M059J (cell line): ENCODE measurements at places on chromosomes 11 and 22. TPM values are rescaled to one million over a fixed set of nuclear protein-coding genes. Genes with fewer than 3 reads are reported as not detected.

GRCh38 chr11:13290221-13290980 lies 12.8 kb downstream of the BMAL1 start:
- no peak for DNase-seq

- DNase-seq = no peak
These were observed 68.2 kb upstream of the CLTCL1 start for GRCh38 chr22:19359554-19360299.

The USH1C gene
- not detected in 2 replicates for total RNA-seq

GRCh38 chr11:125956391-125957134 lies 10.7 kb downstream of the VSIG10L2 start:
- no peak for DNase-seq

The LRRC74B gene
- not detected in 2 replicates for total RNA-seq

DNA sequence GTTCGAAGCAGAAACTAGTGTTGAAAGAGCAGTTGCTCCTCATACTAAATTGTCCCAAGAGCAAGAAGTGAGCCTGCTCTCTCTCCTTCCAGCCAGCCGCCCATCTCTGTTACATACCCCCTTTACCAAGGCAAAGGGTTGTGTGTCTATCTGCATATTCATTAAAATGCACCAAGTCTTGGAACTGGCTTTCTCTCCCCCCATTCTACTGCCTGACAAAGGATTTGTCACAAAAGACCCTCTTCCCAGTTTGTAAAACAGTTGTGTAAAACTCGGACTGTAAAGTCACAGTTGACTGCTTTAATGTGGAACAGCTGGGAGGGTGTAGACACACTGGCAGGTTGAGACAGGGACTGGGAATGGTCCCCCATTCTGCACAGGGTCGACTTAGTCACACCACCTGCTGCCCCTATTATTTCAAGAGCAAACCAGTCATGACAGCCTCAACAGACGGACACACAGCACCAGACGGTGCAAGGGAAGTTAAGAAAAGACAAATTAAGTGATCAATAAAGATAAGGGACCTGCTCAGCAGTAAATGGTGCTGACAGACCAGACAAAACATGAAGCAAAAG lies 60.0 kb upstream of the HTATIP2 start:
- DNase-seq = no peak

The UCP3 gene
- total RNA-seq = 0.10 and 0.15 TPM in 2 replicates

The TNNT3 gene
- not detected in 2 replicates for total RNA-seq

- DNase-seq = peak; percentile 12
These were observed 60.0 kb downstream of the PKNOX2 start for GRCh38 chr11:125224391-125225021.

DNA sequence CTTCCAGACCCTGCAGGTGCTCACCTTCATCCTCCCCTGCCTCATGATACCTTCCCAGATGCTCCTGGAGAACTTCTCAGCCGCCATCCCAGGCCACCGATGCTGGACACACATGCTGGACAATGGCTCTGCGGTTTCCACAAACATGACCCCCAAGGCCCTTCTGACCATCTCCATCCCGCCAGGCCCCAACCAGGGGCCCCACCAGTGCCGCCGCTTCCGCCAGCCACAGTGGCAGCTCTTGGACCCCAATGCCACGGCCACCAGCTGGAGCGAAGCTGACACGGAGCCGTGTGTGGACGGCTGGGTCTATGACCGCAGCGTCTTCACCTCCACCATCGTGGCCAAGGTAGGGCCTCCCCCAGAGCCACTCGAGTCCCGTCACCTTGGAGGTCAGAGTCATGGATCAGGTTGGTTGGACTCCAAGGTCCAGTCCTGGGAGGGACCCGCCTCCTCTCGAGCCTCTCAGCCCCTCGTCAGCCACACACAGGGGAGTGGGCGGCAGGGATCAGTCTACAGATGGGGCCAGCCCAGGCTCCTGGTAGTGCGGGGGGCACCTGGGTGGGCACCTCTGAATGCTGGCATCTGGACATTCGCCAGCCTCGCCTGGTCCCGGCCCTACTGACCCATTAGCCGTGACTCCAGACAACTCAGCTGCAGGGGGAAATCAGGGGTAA lies 34.8 kb upstream of the SLC22A12 start:
- no peak for DNase-seq

The COA4 gene
- 124 and 143 TPM in 2 replicates for total RNA-seq

DNA sequence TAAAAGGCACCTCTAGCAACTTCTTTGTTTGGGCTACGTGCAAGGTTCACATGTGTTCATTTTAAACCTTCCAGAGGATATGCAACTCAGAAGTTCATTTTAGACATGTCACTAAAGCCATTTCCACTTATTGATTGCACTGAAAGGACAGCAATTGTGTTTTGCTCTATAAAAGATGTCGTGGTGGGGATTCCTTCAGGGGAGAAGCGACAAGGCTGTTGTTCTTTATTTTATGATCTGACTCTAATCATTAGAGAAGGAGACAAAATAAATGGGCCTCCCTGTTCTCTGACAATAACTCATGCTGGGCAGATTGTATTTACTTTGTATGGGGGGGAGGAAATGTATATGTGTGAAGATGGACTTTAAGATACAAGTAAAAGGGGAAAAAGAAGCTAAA lies 370.1 kb upstream of the ARHGAP42 start:
- DNase-seq = no peak

The TENM4 gene
- 5.5 and 22.6 TPM in 2 replicates for total RNA-seq

- DNase-seq = no peak
These were observed 8.2 kb upstream of the ENDOD1 start for GRCh38 chr11:95081412-95081811.

The ART1 gene
- not detected in 2 replicates for total RNA-seq

DNA sequence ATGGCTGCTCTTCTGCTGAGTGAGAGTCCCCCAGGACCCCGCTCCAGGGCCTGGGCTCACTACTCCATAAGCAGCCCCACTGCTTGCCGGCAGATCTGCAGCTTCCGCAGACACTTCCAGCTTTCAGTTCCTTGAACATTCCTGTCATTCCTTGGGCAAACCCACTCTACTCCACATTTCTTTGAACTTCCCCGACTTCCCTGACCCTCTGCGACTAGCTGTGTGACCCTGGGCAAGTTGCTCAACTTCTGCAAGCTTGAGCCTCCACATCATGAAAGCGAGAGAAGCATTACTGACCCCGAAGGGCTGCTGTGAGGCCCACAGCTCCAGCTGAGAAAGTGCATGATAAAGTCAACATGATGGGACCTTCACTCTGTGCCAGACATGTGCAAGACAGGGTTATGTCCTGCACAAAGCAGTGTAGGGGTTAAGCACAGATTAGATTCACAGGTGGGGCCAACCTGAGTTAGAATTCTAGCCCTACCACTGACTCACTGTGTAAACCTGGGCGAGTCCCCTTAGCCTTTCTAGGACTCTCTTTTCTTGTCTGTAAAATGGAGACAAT lies 51.8 kb downstream of the THAP12 start:
- no peak for DNase-seq

The DEFB131B gene
- not detected in 2 replicates for total RNA-seq

The OR8G1 gene
- total RNA-seq = not detected in 2 replicates

DNA sequence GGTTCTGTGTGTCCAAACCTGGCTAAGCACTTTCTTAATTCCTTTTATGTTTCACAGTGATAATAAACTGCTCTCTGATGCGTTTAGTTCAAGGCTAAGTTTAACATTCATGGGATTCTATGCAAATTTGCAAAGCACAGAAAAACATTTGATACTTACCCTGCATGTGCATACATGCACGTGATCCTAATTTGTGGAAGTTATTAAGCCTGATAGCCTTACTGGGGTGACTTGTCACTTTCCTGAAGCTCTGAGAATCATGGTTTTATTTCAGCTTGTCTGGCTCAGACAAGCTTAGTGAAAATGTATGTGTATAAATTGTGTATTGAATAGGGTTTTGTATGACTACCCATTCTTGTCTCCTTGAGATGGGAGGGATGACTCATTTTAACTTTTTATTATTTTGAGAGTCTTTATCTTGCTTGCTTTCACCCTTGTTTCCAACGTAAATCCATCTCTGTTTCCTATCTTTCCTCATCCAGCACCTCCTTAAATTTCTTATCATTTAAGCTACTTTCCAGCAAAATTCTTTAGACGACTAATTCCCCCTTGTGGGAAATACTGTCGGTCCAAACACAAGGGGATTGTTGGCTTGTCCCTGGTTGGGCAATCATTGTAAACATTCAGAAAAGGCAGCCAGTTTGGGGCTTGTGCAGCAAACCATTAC lies 167.1 kb downstream of the C11orf91 start:
- peak; percentile 49 for DNase-seq

- no peak for DNase-seq
These were observed 25.5 kb downstream of the KCNJ1 start for GRCh38 chr11:128841461-128842072.

- no peak for DNase-seq
These were observed 43.4 kb downstream of the BCR start for GRCh38 chr22:23223569-23224317.

DNA sequence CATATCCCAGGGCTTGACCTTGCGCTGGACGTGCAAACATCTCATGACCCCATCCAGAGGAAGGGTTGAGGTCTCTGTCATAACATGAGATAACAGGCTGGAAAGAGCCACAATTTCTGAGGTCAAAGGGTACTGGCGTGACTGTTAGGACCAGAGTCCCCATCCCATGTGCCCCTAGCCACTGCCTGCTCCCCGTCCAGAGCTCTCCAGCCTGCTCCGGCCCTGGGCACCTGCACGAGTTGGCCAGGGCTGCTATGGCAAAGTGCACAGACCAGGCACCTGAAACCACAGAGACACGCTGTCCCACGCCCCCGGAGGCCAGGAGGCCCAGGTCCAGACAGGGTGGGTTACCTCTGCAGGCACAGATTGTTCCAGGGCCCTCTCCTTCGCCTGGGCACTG lies 58.9 kb downstream of the SHANK2 start:
- DNase-seq = no peak

GRCh38 chr11:32429477-32429876 lies 5.9 kb downstream of the WT1 start:
- no peak for DNase-seq

- DNase-seq = no peak
These were observed 24.7 kb downstream of the GAL start for GRCh38 chr11:68709062-68709461.

DNA sequence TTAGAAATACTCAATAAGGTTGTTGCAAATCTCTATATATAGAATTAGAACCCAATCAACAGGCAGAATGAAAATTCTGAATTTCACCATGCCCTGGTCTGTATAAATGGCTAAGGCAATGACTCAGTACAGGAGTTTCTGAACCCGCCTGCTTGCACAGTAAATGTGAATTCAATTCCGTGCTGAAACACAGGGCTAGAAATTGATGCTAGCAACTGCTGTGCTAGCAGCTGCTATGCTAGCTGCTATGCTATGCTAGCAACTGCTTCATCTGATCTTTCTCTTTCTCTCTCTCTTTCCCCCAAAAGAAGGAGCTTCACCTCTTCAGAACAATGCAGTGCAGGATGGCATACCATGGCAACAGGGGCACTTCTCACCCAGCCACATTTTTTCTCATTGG lies 9.7 kb upstream of the OR52J3 start:
- no peak for DNase-seq

The NOX4 gene
- total RNA-seq = not detected in 2 replicates

- no peak for DNase-seq
These were observed 59.5 kb downstream of the FAM168A start for GRCh38 chr11:73538381-73538872.

- peak; percentile 89 for DNase-seq
These were observed 53.4 kb downstream of the SCGB1A1 start for GRCh38 chr11:62472063-62472884.

GRCh38 chr22:22552630-22553029 lies 6.4 kb downstream of the PRAME start:
- peak; percentile 6 for DNase-seq

GRCh38 chr11:88538098-88538497 lies 200.6 kb upstream of the CTSC start:
- no peak for DNase-seq

The RSF1 gene
- total RNA-seq = 31.0 and 32.7 TPM in 2 replicates

GRCh38 chr11:80911666-80912065 lies 1470.8 kb upstream of the TENM4 start:
- no peak for DNase-seq

The E2F8 gene
- 3.9 and 8.5 TPM in 2 replicates for total RNA-seq

GRCh38 chr11:62459080-62459479 lies 40.2 kb downstream of the SCGB1A1 start:
- DNase-seq = peak; percentile 18

The PGA4 gene
- total RNA-seq = not detected in 2 replicates

The BDNF gene
- 35.4 and 46.9 TPM in 2 replicates for total RNA-seq

The FOSL1 gene
- total RNA-seq = 253 and 286 TPM in 2 replicates

The GSTT2 gene
- total RNA-seq = 0.99 and 1.3 TPM in 2 replicates

GRCh38 chr11:102780491-102780918 lies at the start of gene MMP10:
MMP10 (minus strand) TSS chr11:102780628; CDS start chr11:102780591, 37 bp downstream.
- DNase-seq = peak; percentile 76

GRCh38 chr11:21412652-21413383 lies 743.4 kb downstream of the NELL1 start:
- no peak for DNase-seq
